Spleen (tissue), 13 donors: ENCODE measurements at places on chromosomes 4 and X. TPM values are rescaled to one million over a fixed set of nuclear protein-coding genes. Genes with fewer than 3 reads are reported as not detected.

DNA sequence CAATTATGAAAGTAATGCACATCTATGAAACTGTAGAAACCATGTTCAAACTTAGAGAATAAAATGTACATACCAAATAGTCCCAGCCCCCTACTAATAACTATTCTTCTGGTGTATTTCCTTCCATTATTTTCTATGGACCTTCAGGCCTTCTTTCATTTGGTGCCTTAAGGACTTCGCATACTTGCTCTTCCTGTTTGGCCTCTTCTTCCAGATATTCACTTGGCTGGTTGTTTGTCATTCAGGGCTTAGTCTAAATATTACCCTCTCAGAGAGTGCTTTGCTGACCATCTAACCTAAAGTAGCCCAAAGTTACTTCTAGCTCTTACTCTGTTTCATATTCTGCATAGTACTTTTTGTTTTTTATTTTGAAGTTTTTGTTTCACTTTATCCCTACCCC, 70.3 kb upstream of the ARMCX2 start:
- no peaks in the 10 kb centered on the region for H3K36me3 ChIP-seq
- no peaks in the 10 kb centered on the region for H3K4me1 ChIP-seq
- DNase-seq = no peak

DNA sequence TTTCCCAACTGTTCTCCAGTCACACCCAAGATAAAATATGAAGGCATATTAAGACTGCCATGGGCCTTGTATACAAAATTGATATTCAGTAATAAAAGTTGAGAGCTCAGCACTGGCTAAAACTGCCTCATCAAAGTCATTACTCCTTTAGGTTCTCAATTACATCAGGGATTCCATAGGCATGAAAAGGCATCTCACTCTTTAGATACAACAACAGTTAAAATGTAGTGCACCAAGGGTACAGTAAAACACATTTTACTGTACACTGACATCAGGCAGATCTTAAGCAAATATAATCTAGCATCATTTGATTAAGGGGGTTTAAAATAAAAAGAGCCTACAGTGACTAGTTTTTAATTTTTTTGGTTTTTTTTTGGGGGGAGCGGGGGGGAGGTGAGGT, 107.7 kb downstream of the PPP3CA start:
- no peaks in the 10 kb centered on the region for H3K36me3 ChIP-seq
- H3K27ac ChIP-seq = no peak overlapping the region
- peaks cover 22% of the 10 kb centered on the region for H3K4me1 ChIP-seq
- H3K27me3 ChIP-seq = no peaks in the 10 kb centered on the region
- DNase-seq = no peak

DNA sequence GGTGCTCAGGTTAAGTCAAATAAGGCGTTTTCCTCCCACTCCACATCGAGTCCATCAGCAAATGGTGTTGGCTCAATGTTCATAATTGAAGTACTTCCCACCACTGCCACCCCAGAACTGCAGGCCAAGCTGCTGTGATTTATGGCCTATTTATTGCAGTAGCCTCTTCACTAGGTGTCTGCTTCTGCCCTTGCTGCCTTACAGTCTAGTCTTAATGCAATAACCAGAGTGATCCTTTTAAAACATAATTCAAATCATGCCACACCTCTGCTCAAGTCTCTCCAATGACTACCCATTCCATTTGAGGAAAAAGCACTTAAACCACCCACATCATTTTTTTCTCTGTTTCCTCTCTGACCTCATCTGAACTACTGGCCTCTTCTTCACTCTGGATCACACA, 220.3 kb downstream of the KCNIP4 start:
- DNase-seq = no peak
- H3K4me1 ChIP-seq = no peaks in the 10 kb centered on the region
- H3K4me3 ChIP-seq = no peak overlapping the region

DNA sequence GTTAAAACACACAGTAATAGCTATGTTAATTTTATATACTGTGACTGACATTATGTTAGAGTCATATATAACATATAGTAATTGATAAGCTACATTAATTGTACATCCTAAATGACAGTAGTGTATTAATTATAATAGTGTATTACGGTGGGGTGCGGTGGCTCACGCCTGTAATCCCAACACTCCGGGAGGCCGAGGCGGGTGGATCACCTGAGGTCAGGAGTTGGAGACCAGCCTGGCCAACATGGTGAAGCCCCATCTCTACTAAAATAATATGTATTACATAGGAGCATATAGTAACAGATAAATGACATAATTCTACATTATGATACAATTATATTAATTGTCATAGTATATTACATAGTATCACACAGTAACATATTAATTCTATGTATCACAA, 12.2 kb downstream of the ASMTL start:
- H3K4me1 ChIP-seq = no peaks in the 10 kb centered on the region
- H3K4me3 ChIP-seq = no peak overlapping the region
- H3K36me3 ChIP-seq = peaks cover 75% of the 10 kb centered on the region
- H3K27ac ChIP-seq = no peak overlapping the region

- H3K4me1 ChIP-seq = no peaks in the 10 kb centered on the region
- H3K36me3 ChIP-seq = no peaks in the 10 kb centered on the region
- H3K27ac ChIP-seq = no peak overlapping the region
- H3K4me3 ChIP-seq = no peak overlapping the region
Observed at GRCh38 chr4:168600796-168601583, 104.1 kb downstream of the PALLD start.

- peaks cover 4% of the 10 kb centered on the region for H3K36me3 ChIP-seq
- no peak overlapping the region for H3K4me3 ChIP-seq
- H3K4me1 ChIP-seq = peaks cover 15% of the 10 kb centered on the region
- no peaks in the 10 kb centered on the region for H3K27me3 ChIP-seq
- no peak for DNase-seq
Observed at GRCh38 chr4:107710493-107711459, 9.3 kb downstream of the PAPSS1 start.

The SLC4A4 gene
- total RNA-seq = 0.66 TPM

The CLGN gene
- 0.25 TPM for total RNA-seq

The BEX2 gene
- 13.9 TPM for total RNA-seq

The UNC5C gene
- 7.8 TPM for total RNA-seq

The NAT8L gene
- total RNA-seq = 1.4 TPM

The TMEM154 gene
- 26.7 TPM for total RNA-seq

The CTAG2 gene
- not detected for total RNA-seq

The IL2 gene
- not detected for total RNA-seq
